ENCODE measurements at places on chromosomes 2 and 18. TPM values are rescaled to one million over a fixed set of nuclear protein-coding genes. Genes with fewer than 3 reads are reported as not detected.

DNA sequence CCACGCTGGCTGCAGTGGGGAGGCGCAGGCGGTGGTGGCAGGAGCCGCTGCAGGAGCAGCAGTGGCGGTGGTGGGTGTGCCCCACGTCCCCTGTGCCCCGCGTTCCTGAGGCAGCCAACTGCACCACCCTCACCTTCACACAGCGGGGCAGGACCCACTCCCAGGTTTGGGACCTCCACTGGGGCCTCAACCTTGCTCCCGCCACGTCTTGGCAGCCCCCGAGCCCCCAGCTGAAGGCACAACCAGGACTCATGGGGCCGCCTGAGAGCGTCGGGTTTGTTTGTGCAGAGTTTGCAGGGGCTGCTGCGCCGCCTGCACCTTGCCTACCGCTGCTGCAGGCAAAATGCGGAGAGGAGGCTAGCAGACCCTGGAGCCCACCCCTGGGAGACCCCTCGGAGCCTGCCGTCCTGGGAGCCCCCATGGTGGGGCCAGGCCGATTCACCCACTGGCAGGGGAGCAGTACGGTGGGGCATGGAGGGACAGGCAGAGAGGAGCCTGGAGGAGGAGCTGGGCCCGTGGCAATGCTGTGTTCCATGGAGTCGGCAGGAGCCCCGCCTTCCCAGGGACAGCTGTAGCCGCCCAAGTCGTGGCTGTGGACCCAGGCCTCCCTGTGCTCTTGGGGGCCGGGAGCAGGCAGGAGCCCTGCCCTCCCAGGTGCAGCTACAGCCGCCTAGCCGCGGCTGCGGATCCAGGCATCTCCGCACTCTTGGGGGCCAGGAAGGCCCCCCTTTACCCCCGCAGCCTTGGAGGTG is 14.7 kb upstream of the EML6 start:
- no peak for DNase-seq

GRCh38 chr2:185245216-185245615 is 493.4 kb upstream of the FSIP2 start:
- peak; percentile 27 for DNase-seq

GRCh38 chr18:13425357-13426091 is 207.0 kb downstream of the LDLRAD4 start:
- peak; percentile 86 for DNase-seq

- DNase-seq, result peak; percentile 87
Observed at GRCh38 chr2:99489761-99490622, at the start of gene REV1. Gene REV1, minus strand, starts transcription at chr2:99490017. Its CDS starts 25,042 bp downstream, at chr2:99464975.

- DNase-seq, result no peak
Observed at GRCh38 chr2:158544998-158545397, 88.2 kb downstream of the PKP4 start.

Gene ASIC4
- total RNA-seq, result 0.10 TPM

Measured in M059J (cell line).